Bronchial epithelial cell (primary cell): ENCODE measurements at places on chromosomes 7 and 10.

- DNase-seq = no peak
Measured at GRCh38 chr7:76381814-76382213, 23.0 kb upstream of the YWHAG start.

DNA sequence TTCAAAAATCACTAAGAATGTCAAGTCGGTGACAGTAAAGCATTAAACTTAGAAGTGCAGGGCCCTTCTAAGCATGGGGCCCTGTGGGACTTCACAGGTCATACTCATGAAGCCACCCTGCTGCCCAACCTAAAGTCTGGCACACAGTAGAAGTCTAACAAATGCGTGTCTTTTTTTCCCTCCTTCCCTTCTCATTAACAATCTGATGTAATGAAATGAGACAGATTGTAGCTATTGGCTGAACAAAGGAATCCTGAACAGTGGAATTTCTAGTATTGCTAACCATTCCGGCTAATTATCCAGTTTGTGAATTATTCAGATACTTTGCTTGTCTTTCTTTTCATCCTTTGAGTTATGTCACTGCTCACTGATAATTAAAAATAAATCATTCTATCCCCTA, 369.9 kb downstream of the WDR11 start:
- DNase-seq = no peak

DNA sequence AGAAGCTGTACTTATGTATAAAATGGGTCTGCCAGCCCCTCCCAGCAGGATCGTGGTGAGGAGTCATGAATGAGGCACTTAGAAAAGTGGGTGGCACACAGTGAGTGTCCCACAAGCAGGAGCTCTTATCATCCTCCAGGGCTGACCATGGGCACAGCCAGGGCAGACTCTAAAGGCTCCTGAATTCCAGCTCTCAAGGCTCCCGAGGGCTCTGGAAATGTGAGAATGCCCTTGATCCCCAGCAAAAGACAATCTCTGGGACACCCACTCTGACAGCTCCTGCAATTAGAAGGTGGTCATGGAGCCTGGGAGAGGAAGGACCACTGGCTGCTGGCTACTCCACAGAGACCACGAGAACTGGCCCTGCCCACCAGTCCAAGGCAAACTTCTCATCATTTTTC, 1.6 kb downstream of the VSTM4 start:
- no peak for DNase-seq

- DNase-seq = peak; percentile 64
Measured at GRCh38 chr7:45881759-45882464, 6.4 kb upstream of the IGFBP1 start.

- no peak for DNase-seq
Measured at GRCh38 chr7:117780832-117781231, 92.4 kb downstream of the CTTNBP2 start.

GRCh38 chr7:112437072-112437471, 13.2 kb upstream of the IFRD1 start:
- DNase-seq = peak; percentile 55

- DNase-seq = no peak
Measured at GRCh38 chr7:113752289-113752688, 166.5 kb downstream of the PPP1R3A start.

DNA sequence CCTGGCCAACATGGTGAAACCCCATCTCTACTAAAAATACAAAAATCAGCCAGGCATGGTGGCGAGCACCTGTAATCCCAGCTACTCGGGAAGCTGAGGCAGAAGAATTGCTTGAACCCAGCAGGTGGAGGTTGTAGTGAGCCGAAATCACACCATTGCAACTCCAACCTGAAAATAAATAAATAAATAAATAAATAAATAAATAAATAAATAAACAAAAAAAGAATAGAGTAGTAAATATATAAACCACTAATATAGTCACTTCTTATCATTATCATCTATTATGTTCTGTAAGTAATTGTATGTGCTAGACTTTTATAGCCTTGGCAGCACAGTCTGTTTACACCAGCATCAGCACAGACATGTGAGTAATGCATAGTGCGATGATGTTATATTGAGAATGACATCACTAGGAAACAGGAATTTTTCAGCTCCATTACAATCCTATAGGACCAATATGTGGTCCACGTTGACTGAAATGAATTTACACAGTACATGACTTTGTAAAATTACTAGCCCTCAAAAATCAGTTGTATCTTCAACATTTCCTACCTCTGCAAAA, 385.4 kb upstream of the ANKRD30A start:
- DNase-seq = peak; percentile 52

GRCh38 chr7:33883671-33883965, 21.7 kb upstream of the BMPER start:
- DNase-seq = no peak

- DNase-seq = no peak
Measured at GRCh38 chr7:67631476-67631875, 634.8 kb downstream of the TYW1 start.

- DNase-seq = peak; percentile 87
Measured at GRCh38 chr10:32963096-32963495, 5.1 kb upstream of the ITGB1 start.

GRCh38 chr10:12600652-12601051, 251.3 kb downstream of the CAMK1D start:
- DNase-seq = no peak

DNA sequence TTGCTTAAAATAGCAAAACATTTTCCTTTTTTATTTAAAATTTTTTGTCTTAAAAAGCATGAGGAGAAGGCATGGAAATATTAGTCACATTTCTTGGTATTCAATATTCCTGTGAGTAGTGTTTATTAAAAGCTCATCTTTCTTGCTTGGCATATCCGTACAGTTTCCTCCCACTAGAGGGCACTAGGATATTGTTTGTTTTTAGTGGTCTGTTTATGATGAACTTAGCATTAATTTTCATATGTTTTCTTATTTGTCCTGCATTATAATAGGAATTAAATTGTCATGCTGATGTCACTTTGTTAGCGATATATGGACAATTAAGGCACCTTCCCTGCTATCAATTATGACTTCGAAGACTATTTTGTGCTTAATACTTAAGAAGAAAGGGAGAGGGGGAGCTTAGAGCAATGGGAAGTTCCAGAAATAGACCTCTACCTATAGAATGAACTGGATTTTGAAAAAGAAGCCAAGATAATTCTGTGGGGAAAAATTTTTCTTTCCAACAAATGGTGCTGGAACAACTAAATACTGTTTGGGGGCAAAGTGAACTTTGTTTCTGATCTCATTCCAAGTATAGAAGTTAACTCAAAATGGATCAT, 91.0 kb upstream of the STRIP2 start:
- DNase-seq = peak; percentile 67

DNA sequence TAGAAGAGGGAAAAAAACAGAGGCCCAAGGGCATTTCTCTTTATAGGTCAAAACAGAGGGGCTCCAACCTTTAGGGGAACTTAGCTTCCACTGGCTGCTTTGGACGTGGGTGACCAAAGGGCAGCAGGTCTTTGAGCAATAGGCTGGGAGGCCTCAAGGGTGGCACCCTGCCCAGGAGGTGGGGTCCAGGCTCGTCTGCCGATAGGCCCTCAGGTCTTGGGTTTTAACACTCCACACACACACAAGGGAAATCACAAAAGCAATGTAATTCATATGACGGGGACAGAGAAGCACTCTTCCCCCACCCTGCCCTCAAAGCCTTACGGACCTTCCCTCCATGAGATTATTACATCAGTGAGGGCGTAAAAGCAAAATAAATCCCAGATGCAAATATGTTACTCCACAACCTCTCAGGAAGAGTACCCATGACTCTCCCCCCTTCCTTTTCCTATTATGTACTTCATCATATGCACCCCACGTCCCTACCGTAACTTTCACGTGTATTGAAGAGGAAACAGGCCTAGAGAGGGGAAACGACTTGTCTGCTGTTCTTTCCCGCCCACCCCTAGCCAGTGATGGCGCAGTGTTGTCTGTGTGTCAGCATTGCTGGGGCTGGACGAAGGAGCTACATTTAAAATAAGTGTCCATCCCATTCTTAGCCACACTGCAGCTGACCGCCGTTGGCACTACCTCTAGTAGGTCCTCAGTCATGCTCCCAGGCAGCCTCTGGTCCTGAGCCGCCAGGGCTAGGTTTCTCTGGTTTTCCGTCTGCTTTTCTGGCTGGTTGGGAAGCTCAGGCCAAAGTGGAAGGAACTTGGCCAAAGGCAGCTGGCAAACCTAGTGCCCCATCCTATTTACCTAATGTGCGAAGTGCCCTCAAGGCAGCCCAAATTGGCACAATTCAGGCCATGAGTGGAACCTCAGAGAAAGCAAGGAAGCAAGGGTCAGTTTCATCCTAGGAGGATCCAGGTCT, 2.1 kb downstream of the PCBD1 start:
- no peak for DNase-seq

DNA sequence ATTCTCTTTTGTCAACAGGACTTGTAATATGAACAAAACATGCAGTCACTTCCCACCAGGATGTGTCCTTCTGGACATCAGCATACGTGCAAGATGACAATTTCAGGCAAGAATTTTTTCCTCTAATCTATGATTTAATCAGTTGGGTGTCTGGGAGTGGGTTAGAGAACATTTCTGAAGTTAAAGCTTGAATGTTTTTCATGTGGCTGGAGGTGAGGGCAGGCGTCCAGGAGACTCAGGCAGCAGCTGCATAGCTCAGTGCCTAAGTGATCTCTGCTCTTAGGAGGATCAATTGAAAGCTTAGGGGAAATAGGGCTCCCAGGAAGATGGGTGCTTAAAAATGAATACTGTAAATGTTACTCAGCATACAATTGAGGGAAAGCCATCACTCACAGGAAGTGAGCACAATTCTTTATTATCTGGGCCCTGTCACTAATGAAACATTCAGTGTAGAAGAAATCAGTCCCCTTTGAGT, 457.6 kb upstream of the KLF6 start:
- peak; percentile 39 for DNase-seq

DNA sequence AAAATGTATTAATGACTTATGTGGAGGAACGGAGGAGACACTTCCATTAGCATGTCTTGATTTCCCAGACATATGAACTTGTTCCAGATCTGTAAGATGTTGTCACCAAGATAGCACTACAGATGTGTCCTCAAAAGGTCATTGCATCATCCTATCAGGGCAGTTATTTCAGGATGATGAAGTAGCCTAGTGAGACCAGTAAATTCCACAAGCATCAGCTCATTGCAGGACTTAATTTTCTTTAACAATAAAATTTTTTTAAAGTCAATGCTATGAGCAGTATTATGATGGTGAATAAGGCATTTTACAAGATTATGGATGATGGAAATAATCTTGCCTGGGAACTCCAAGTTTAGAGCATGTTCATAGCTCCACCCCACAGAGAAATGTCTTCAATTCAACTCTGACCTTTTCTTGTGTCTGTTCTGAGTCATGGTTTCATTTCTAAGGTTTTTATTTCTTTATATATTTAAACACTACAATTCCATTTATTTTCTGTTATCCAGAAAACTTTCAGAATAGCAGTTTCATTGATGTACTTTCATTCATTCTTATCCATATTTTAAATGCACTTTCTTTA, 1203.3 kb upstream of the CELF2 start:
- DNase-seq = no peak

DNA sequence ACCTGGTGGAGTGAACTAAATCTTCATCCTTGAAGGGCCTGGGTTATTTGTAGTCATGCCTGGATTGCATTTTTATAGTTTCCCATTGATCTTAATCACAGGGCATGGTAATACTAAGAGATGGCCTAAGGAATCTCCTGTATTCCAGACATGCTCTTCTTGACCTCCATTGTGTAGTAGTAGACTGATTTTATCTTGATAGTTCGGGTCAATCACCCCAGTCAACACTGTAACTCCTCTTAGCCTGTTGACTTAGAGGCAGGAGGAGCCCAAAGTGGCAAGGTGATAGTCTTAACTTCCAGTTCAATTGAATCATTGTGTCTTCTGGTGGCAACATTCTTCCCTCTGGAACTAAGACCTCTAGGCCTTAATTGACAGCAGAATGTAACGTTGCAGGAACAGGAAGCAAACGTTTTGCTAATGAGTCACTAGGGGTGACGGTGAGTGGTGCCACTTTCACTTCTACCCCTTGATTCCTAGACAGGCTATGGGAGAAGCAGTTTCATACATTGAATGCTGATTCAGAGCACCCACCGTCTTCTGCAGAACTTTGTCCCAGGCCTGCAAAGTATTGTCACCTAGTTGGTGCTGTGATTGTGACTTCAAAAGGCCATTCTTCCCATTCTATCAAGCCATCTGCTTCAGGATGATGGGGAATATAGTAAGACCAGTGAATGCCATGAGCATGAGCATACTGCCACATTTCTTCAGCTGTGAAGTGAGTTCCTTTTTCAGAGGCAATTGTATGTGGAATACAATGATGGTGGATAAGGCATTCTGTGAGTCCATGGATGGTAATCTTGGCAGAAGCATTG, 24.0 kb upstream of the PAPSS2 start:
- DNase-seq = peak; percentile 94

GRCh38 chr7:153370092-153370491, 610.5 kb downstream of the ACTR3B start:
- no peak for DNase-seq

GRCh38 chr10:95279042-95279820, 11.6 kb downstream of the PDLIM1 start:
- peak; percentile 87 for DNase-seq

DNA sequence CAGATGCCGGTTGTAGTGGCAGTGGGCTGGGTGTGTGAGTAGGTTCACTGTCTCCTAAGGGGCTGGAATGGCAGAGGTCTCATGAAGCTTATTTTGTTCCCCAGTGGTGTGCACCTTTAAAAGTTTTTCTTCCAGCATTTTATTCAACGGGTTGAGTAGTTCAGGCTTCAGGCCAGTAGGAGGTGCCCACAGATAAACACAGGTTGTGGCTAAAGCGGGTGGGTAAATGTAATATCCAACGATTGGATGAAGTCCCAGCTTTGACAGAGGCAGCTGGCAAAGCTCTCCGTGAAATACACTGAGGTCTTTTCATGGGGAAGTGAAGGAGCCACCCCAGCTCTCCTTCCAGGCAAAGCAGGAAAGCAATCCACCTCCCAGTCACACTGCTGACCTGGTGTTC, 339.8 kb upstream of the LRRTM3 start:
- no peak for DNase-seq

DNA sequence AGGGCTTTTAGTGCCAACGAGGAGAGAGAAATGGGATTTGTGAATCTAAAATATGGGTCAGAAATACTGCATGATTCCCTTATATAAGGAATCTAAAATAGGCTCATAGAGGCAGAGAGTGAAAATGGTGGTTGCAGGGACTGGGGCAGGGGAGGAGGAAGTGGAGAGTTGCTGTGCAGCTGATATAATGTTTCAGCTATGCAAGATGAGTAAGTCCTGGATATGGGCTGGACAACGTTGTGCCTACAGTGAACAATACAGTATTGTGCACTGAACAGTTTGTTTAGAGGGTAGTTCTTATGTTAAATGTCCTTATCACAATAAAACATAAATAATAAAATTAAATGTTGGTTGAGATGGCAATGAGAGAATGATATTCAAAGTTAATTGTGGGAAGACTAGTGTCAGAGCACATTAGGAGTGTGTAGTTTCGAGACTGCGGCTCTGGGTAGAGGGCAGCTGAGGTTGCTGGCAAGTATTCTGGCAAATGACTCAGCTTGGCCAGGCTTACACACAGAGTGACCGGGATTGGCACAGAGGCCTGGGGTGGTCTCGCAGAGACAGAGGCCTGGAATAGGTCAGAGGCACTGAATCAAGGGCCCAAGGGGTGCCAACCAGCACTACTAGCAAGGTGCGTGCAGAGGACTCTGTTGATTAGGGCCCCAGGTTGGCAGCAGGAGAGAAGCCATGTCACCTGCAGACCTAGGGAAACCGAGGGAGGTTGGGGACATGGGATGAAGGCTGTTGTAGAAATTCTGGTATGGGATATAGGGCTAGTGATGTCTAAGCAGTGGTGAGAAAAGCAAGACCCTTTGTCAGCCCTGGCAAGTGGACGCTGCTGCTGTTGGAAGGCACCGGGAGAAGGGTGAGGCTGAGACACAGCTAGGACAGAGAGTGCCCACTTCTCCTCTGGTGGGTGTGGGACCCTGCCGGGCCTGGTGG, 2.8 kb upstream of the DEPP1 start:
- DNase-seq = peak; percentile 90

- DNase-seq = no peak
Measured at GRCh38 chr10:102683736-102684135, 30.5 kb downstream of the ARL3 start.
